ENCODE measurements at places on chromosomes 3 and 15.

- DNase-seq = no peak
These were observed 429.8 kb upstream of the TPM1 start for GRCh38 chr15:62612771-62613170.

- no peak for DNase-seq
These were observed 25.4 kb upstream of the PIGZ start for GRCh38 chr3:196994056-196994455.

- DNase-seq = no peak
These were observed 220.8 kb upstream of the ATP10A start for GRCh38 chr15:26083896-26084295.

- DNase-seq = no peak
These were observed 1106.4 kb downstream of the SI start for GRCh38 chr3:163971861-163972260.

- no peak for DNase-seq
These were observed 62.7 kb downstream of the CPNE4 start for GRCh38 chr3:131972091-131972490.

- no peak for DNase-seq
These were observed 157.9 kb downstream of the C3orf38 start for GRCh38 chr3:88307666-88308065.

DNA sequence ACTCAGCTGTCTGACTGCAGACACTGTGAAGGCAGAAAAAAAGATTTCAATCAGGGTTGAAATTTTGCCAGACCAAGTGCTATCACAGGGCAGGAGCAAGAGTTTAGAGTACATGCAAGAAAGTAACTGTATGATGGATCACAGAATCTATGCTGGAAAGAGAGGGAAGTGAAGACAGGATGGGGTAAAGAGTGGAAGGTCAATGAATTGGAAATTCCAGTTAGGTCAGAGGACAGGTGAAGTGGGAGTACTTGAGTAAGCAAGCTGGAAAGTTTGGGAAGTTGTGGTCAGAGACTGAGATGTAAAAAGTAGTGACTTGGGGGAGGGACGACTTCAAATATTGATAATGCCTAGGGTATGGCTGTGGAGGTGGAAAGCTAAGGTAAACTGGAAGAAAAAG, 7.2 kb downstream of the SPG11 start:
- DNase-seq = no peak

- DNase-seq = no peak
These were observed 31.1 kb downstream of the LSM3 start for GRCh38 chr3:14209581-14210289.

DNA sequence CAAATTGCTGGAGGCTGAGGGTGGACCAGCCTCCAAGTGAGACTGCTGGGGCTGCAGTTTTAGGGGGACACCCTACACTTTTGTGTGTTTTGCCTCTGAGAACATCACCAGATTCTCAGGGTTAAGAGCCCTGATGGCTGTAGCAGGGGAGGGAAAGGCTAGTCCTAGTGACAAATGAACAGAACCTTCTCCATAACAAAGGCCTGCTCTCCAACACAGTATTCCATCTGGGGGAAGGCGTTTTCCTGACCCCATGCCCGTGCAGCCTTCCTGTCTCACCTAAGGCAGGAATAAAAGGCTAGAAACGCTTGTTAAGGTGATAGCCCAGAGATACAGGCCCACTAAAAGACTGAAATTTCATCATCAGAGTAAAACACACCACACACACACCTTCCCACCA, 50.2 kb upstream of the NSMCE3 start:
- DNase-seq = no peak

DNA sequence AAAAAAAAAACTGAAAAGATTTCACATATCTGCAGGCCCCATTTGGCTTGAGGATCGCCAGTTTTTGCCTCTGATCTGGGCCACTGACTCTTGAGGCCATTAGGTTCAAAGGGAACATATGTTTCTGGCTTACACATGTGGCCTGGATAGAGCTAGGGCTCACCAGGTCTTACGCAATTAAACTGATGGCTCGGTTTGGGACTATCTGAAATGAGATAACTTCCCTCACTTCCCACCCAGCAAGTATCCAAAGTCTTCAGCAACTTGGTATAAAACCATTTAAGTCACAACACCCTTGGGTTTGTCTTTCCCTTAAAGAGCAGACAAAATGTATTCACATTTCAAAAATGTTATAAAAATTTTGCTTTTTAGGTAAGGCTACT, 36.3 kb downstream of the LRIG1 start:
- DNase-seq = no peak

- no peak for DNase-seq
These were observed 11.8 kb downstream of the TNK2 start for GRCh38 chr3:195896361-195897080.

All from activated CD4-positive, CD25-positive, alpha-beta regulatory T cell treated with anti-CD3 and anti-CD28 coated beads, Interleukin-2, amount 50 U/mL, for 16 hours (primary cell).